ENCODE measurements at places on chromosomes 4 and X.

DNA sequence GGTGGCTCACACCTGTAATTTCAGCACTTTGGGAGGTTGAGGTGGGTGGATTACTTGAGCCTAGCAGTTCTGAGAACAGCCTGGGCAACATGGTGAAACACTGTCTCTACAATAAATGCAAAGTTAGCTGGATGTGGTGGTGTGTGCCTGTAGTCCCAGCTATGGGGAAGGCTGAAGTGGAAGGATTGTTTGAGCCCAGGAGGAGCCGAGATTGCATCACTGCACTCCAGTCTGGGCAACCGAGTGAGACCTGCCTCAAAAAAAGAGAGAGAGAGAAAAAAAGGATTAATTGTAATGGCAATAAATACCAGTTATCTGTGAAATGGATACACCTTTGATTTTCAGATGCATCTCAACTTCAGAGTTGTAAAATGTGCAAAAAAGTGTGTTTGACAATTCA lies 58.8 kb downstream of the SPRY1 start:
- DNase-seq, result no peak

DNA sequence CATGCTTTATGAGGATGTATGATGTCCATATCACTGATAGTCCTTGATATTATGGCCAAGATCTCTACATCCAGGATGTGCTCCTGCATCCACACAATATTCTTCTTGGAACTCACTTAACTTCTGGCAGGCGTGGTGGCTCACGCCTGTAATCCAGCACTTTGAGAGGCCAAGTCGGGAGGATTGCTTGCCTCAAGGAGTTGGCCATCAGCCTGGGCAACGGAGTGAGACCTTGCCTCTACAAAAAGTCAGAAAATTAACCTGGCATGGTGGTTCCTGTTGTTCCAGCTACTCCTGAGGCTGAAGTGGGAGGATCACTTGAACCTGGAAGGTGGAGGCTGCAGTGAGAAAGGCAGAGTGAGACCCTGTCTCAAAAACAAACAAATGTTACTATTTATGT lies 2.3 kb upstream of the HNRNPD start:
- no peak for DNase-seq

DNA sequence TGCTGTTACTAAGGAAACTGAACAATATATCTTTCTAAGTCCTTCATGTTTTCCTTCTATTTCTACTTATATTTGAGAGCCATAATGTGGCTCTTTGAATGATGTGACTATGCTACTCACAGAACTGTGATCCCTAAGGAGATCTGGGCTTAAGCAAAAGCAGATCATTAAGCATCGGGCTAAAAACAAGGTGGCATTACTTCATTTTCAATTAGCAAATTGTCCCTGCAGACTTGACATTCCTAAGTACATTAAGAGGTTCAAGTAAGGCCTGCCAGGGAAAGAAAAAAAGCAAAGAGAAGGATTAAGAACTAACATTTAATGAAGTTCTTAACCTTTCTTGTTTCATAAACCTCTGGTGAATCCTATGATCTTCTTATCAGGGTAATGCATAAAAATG lies 447.6 kb downstream of the PDGFC start:
- no peak for DNase-seq

DNA sequence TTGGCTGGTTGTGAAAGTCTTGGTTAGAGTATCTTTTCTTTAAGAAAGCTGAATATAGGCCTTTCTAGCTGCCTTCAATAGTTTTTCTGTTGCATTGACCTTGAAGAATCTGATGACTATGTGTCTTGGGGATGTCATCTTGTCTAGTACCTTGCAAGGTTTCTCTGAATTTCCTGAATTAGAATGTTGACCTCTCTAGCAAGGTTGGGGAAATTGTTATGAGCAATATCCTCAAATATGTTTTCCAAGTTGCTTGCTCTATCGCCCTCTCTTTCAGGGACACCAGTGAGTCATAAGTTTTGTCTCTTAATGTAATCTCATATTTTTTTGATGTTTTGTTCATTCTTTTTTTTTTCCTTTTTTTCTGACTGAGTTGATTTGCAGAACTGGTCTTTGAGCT lies 194.7 kb downstream of the RAB28 start:
- DNase-seq, result no peak

GRCh38 chrX:131985526-131986049 lies 37.5 kb upstream of the STK26 start:
- DNase-seq, result no peak

- no peak for DNase-seq
Measured at GRCh38 chr4:152356428-152357034, 179.4 kb downstream of the FBXW7 start.

GRCh38 chr4:112453321-112453720 lies 62.7 kb downstream of the NEUROG2 start:
- no peak for DNase-seq

DNA sequence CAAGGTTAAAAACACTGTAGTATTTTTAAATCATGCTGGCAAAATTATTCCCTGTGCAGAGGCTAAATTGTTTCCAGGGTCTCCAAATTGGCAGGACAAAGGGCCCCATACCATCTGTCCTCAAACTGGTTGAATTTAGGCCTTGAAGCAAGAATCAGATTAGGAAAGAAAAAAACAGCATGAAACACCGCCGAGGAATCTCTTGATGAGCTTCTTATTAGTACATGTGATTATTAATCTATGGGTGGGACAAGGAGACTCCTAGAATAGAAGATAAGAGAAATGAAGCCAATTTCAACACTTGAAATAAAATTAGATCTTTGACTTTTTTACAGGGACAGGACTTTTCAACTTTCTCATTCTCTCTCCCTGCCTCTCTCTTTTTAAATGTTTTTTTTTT lies 7.1 kb upstream of the CLNK start:
- DNase-seq, result no peak

DNA sequence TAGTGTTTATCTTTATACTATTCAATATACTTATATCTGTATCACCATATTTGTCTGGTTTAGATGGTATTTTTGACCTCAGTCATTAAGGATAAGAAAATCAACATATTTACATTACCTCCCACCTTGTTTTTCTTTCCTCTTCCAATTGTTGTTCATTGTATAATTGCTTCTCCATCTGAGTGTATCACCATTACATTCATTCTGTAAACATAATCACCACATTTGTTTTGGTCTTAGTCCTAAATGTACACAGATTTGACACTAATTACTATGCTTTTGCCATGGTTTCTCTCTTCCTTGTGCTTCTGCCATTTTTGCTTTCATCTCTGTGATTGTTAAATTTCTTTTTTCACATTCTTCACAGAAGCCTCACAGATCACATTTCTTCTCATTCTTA lies 12.7 kb downstream of the ARMCX6 start:
- no peak for DNase-seq

DNA sequence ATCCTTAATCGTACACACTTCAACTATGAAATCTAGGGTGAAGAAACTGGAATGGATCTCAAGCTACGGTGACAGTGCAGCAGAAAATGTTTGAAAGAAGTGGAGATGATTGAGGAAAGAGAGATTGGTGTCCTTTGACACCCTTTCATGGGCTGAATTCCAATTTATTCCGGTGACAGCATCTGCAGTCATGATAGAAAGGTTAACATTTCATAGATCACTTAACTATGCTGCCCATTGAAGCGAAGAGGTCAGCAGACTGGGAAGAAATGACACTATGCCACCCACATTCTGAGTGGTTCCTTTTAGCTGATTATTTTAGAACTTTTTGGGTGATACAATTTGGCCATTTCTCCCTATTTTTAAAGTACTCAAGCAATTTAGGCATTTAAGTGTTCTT lies 82.3 kb downstream of the DNAAF6 start:
- DNase-seq, result no peak

GRCh38 chr4:14857981-14858380 lies 144.3 kb upstream of the CPEB2 start:
- no peak for DNase-seq

GRCh38 chrX:72203421-72203820 lies 21.9 kb downstream of the PIN4 start:
- DNase-seq, result no peak

DNA sequence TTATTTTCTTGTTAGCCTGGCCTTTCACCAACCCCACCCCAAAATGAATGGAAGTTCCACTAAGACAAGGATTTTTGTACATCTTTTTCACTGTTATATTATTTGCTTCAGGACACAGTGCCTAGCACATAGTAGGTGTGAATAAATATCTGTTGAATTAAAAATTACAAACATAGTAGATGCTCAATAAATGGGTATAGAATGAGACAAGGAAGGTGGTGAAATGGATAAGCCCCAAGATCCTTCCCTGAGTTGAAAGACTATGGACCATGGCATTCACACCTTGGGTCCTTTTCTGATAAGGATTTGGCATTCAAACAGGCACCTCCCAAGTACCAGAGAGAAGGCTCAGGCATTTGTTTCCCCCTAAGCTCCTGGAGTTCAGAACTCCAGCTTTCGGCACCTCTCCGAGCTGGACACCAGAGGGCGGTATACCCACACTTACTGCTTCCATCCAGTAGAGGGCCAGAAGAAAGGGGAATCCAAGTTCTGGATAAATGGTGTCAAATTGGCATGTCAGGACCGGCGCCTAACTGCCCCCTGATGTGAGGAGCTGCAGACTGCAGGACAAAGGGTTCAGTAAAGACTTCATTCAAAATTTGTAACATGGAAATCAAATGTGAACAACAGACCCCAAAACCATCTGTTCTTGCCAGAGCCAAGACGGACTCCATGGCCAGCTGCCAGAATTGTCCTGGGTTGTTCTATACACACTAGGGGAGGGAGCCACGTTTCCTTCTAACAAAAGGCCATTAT lies 193.0 kb downstream of the GPC3 start:
- DNase-seq, result peak; percentile 50

- no peak for DNase-seq
Measured at GRCh38 chrX:96183843-96184242, 500.8 kb upstream of the DIAPH2 start.

DNA sequence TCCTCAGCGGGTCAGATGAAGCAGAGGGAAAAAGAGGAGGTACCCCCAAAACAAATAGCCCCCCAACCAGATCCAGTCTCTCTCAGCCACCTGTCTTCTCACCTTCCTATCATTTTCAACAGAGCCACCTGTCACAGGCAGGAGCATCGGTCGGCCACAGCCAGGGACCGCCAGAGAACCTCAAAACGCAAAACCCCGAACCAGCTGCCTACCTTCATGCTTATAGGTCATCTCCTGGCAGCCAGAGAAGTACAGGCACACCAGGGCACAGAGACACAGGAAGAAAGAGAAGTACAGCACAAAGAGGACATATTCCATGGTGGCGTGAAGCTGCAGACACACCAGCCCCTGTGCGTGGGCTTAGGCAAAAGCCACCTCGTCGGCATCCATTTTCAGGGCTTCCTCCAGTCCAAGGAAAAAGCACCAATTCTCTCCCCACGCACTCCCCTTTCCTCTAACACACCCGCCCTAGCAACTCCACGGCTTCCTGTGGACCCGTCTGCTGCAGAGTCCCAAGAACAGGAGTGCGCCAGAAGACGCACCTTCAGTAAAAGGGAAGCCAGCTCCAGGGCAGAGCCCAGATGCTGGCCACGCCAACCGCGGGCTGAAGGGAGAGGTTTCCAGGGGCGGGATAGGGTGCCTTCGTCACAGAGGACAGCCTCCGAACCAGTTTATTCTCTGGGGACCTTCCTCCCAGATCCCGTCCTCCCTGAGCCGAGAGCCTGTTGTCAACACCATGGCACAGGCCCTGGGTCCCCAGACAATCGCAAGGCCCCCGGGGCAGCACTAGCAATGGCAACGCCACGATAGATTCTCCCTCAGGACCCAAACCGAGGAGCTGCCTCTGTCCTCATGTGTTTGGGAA lies 51.8 kb upstream of the C4orf50 start:
- no peak for DNase-seq

- no peak for DNase-seq
Measured at GRCh38 chrX:67044866-67045265, 406.0 kb upstream of the EDA2R start.

GRCh38 chrX:37998586-37999262 lies 7.6 kb upstream of the SYTL5 start:
- DNase-seq, result no peak

DNA sequence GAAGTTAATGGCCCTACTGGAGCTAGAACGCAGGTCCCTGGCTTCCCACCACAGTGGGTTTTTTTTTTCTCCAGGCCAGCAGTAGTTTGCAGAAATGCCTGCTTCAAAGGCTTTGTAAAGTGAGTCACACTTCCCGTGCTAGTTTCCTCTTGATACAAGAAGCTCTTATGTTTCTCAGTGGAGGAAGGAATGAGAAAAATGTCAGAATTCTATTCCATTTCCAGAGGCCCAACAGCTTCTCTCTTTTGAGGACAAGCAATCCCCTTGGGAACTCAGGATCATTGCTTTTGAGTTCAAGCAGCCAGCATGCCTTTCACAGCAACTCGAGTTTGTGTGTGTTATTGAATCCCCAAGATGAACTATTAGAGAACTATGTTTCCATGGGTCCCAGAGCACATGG lies 134.3 kb downstream of the GUCY2F start:
- no peak for DNase-seq

- no peak for DNase-seq
Measured at GRCh38 chr4:39682138-39682537, 15.8 kb upstream of the UBE2K start.

DNA sequence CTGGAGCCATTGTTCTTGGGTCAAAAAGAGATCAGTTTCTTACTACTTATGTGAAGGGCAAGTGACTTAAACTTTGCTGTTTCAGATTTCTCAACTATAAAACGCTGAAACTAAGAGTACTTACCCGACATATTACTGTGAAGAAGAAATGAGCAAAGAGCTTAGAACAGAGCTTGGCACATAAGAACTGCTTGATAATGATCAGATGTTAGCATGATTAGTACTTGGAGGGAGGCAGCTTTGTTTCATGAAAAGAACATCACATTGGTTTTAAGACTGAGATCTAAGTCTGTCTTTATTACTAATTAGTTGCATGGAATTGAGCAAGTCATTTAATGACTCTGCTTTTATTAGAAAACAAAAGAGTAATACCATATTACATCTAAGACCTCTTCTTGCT lies 169.1 kb downstream of the ARHGAP24 start:
- no peak for DNase-seq

DNA sequence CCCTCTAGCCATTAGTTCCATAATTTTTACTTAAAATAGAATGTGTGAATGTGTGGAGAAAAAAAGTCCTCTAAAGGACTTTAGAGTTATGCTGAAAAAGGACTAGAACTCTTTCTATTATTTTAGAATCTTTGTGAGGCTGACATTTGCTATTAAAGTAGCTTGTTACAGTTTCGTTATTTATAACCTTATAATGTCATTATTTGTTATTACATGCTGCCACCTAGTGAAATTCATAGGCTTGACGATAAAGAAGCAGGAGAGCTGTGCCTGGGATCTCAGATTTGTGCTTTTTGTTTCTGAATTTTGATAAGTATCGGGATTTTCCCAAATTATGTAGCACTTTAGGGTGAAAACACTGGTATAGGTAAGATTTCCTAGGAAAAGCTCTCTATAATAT lies 38.5 kb upstream of the TAPT1 start:
- no peak for DNase-seq

DNA sequence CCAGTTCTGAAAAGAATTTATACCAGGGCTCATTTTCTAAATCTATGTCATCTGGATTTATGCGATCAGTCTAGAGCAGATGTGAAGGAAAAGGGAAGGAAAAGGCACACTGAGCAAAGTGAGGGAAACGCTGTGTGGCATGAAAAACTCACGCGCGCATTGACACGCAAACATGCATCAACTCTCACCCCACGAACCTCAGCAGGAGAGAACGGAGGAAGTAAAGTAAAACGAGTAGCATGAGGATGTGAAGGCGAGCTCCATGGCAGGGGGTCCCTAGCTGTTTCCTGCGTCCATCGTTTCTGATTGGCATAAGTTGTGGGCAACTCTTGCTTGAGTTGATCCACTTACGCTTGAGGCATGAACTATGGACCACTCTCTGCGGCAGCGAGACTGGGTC lies 102.8 kb upstream of the PDLIM3 start:
- no peak for DNase-seq

GRCh38 chrX:134251241-134251640 lies 14.3 kb downstream of the CCDC160 start:
- no peak for DNase-seq

- DNase-seq, result no peak
Measured at GRCh38 chrX:116170511-116170910, at the start of gene AGTR2. TSS of gene AGTR2 (plus strand) at chrX:116170744. CDS start at chrX:116172281, 1,537 bp downstream.

Data from T-helper 9 cell (primary cell).